ENCODE measurements at places on chromosomes 5 and 9.

GRCh38 chr5:125152044-125152443 lies 405.6 kb upstream of the ZNF608 start:
- DNase-seq, result no peak

DNA sequence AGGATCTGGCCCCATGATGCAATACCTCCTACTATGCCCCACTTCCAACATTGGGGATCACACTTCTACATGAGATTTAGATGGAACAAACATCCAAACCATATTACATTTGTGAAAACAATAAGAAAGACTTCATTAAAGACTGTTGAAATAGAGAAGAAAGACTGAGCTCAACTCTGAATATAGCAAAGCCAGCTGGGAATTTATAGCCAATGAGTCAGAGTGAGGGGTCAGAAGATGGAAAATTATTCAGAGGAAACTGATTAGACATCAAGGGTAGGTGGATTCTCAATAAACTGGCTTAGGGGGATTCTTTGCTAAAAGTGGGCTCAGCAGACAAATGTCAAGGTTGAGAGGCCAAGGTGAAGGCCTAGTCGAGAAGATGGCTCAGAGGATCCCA lies 25.6 kb downstream of the BTF3 start:
- DNase-seq, result no peak

GRCh38 chr5:138654281-138654867 lies 79.2 kb upstream of the HSPA9 start:
- peak; percentile 60 for DNase-seq

DNA sequence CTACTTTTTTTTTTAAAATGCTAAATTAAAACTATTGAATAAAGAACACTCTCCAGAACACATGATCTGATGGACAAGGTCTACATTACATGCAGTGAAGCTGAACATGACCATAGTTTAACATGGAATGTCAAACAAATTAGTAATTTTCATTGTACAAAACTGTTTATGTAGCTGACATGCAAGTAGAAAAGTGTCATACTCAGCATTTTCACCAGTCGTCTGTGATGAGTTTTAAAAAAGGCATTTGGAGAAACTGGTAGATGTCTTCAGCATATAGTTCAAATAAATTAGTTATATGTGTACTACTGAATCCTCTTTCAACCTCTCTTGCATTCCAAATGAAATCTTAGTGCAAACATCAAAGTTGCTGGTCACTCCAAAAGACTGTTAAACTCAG lies 301.9 kb downstream of the FER start:
- DNase-seq, result no peak

- no peak for DNase-seq
Measured at GRCh38 chr9:22911632-22912031, 465.0 kb downstream of the DMRTA1 start.

- no peak for DNase-seq
Measured at GRCh38 chr5:97903742-97904141, 720.7 kb upstream of the RIOK2 start.

DNA sequence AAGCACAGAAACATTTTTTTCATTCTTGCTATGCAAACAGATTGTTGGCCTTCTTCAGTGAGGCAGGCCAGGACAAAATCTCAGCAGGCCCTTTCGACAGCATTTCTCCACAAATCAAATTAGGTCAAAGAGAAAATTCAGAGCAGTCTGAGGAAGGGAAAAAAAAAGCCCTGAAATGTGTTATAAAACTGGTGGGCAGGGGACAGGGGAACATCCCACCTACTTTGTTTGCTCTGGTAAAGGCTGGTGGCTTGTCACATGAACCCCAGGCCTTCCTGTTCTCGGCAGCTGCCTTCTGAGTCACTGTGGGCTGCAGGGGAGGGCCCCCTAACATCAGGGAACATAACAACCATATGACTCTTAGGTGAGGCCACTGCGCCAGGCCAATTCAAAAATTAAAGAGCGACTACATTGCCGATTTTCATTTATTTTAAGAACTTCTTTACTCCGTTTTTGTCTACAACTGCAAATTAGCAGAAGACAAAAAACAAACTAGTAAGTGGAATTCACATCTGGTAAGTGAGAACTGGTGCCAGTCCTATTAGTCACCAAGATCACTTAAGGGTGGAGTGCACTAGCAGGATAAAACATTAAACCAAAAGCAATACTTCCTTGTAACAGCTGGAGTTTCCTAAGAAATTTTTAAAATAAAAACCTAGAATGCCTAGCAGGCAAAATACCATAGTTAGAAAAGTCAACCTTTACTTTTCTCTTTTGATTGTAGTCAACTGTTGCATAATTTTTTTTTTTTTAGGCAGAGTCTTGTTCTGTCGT lies 46.2 kb upstream of the DENND4C start:
- DNase-seq, result peak; percentile 81

DNA sequence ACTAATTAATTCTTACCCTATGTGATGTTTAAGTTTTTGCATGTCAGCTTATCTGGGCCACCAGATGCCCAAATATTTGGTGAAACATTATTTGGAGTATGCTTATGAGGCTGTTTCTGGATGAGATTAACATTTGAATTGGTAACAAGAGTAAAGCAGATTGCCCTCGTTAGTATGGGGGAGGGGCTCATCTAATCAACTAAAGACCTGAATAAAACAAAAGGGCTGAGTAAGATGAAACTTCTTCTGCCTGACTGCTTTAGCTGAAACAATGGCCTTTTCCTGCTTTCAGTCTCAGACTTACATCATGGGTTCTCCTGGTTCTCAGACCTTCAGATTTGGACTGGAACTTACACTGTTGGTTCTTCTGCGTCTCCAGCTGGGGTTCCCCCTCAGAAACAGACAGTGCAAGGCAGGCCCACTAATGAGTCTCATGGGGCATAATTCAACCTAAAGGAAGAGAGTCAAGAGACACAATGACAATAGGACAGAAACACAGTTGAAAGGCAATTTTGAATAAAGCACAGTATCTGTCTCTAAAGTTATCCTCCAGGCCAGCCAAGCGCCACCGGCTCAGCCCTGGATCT lies 288.4 kb downstream of the CAAP1 start:
- DNase-seq, result no peak

DNA sequence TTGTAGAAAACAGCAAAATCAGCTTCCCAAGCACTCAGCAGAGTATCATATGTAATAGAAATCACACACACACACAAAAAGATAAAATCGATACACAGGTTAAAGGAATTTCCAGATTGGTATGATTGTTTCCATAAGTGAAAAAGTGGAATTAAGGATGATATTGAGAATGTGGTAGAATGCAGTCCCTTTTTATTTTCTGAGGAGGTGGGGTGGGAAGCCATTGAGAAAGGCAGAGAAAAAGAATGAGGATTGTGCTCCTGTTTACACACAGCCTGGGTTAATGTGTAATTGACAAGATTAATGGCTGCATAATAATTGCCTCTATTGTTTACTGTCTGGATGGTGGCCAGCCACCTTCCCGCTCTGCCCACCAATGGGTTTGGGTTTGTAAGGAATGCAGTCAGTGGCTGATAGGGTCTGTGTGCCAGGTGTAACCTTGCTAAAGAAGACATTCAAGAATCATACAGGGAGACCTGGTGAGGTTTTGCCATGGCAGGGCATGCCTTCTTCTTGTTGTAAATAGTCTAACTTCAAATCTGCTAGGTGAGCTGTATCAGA lies 177.2 kb upstream of the MAP3K1 start:
- no peak for DNase-seq

DNA sequence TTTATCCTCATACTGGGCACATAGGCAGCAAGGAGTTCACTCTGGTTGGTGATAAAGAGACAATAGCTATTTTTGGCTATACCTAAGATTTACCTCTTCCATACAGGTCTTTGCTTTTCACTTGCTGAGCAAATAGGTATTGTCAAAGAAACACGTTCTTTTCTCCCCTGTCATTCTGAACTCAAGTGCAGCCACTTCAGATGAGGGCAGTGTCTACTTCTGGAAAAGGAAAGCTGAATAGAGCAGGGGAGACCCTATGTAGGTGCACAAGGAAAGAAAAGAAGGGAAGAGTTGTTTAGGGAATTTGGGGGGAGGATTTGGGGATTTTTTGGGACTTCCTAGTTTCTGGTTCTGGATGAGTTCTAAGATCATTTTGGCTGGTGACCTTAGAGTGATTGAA lies 109.6 kb downstream of the ATP10B start:
- DNase-seq, result no peak

GRCh38 chr9:93127395-93127911 lies 6.6 kb downstream of the NINJ1 start:
- no peak for DNase-seq

GRCh38 chr5:68534131-68534940 lies 318.8 kb downstream of the PIK3R1 start:
- no peak for DNase-seq

GRCh38 chr9:19967216-19967887 lies 178.5 kb upstream of the SLC24A2 start:
- no peak for DNase-seq

DNA sequence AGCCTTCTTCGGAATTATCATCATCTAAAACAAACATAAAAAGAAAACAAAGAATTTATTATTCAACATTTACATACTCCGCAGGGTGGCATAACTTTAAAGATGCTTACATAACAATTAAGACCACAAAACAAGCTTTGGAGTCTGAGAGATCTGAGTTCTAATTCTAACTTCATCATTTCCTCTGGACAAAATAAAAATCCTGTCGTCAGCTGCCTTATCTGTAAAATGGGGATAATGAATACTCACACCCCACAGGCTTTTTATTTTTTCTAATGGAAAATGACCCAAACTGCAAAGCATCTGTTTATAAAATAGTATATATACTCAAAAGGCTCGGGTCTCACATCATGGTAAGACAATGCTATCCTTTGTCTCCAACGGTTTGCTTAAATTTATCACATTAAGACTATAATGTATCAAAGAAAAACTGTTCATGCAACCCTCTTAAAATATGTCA lies 4.3 kb downstream of the ARRDC3 start:
- DNase-seq, result no peak

DNA sequence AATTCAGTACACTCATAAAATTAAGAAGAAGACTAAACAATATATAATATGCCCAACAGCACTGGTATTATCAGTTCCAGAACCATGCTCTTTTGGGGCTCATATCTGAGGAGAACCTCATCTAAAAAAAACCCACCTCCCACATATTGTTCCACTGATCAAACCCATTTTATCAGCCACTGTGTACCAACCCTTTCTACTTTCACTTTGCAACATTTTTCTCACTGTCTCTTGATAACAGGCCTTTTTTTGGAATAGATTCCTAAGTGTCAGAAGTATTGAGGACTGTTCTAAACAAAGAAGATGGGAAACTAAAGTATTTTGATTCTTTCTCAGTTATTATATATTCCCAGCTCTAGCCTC lies 173.2 kb downstream of the GABRB2 start:
- DNase-seq, result no peak

- no peak for DNase-seq
Measured at GRCh38 chr9:14992081-14992480, 81.9 kb upstream of the FREM1 start.

DNA sequence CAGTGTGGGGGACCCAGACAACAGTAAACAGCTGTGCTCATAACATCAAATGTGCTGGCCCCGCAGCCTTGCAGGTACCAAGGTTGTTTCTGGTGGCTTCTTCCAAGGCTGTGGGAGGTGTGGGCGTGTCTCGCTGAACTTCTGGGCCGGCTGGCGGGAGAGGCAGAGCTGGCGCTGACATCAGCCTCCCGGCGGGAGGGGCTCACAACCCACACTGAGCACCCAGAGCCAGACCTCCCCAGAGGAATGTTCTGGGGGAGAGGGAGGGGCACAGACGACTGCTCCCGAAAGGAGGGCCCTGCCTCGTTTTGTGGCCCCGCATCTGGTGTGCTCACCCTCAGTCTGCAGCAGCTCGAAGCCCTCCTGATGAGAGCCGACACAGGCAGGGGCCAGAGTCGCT lies 6.9 kb upstream of the SLC12A7 start:
- DNase-seq, result no peak

DNA sequence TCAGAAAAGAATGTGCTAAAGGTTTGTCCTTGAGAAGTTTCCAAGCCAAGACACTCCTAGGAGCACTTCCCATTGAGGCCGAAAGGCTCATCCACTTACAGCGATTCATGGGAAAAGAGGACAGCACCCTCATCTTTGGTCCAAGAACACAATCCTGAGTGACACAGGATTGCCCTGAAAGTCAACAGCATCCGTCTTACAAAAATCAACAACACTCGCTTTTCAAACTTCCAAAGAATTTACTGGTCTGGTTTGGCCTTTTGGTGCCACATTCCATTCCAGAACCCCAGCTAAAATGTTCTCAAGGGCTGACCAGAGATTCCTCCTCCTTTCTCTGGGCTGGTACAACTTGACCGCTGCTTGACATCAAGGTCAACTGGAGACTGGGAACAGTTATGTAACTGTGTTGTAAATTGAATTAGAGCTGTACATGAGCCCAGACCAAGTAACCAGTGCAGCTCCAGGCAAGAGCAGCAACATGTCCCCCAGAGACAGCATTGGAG lies 415.8 kb upstream of the PIK3R1 start:
- DNase-seq, result no peak

GRCh38 chr9:17627641-17628040 lies 48.8 kb downstream of the SH3GL2 start:
- no peak for DNase-seq
